ENCODE measurements at places on chromosomes 2 and 18.

DNA sequence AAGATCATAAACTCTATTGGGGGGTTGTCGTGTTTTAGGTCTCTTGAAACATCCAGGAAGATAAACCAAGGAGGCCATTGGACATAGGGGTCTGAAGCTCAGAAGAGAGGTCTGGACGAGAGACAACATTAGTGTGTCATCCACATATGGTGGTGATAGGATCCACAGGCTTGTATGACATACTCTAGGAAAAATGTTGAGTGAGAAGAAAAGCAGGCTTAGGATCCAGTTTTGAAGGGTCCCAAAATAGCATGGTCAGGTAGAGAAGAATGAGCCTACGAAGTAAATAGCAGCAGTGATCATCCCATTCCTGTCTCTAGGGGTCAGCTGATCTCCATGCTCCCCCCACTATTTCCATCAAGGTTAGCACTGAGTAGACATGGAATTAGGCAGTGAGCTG, 166.8 kb downstream of the ANKRD30B start:
- no peak for DNase-seq

- no peak for DNase-seq
These were observed 15.2 kb upstream of the RAPH1 start for GRCh38 chr2:203550266-203550665.

- no peak for DNase-seq
These were observed 100.5 kb downstream of the SOS1 start for GRCh38 chr2:39020383-39020782.

DNA sequence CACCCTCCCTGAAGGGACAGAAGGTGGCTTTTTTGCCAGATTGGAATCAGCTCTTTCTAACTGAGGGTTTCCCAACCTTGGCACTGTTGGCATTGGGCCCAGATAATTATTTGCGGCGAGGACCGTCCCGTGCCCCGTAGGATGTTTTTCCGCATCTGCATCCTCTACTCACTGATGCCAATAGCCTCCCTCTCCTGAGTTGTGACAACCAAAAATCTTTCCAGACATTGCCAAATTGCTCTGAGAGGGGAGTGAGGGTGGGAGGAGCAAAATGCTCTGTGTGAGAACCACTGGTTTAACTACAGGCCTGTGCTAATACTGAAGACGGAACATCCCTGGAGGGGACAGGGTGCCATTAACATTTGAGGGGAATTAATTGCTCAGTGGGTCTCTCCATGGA, 33.6 kb upstream of the GLI2 start:
- no peak for DNase-seq

Measured in stimulated activated CD8-positive, alpha-beta memory T cell treated with anti-CD3 and anti-CD28 coated beads, Interleukin-12 subunit alpha, Interleukin-12 subunit beta, amount 100 ng/mL, for 4 hours (primary cell).